ENCODE measurements at places on chromosomes 3 and 15. TPM values are rescaled to one million over a fixed set of nuclear protein-coding genes. Genes with fewer than 3 reads are reported as not detected.

MYO1E gene
- total RNA-seq: 212 TPM

KLHL25 gene
- 3.5 TPM for total RNA-seq

ACAD11 gene
- 18.3 TPM for total RNA-seq

SCAANT1 gene
- total RNA-seq: not detected

SMCO1 gene
- not detected for total RNA-seq

UBAP1L gene
- total RNA-seq: 0.20 TPM

LXN gene
- 50.4 TPM for total RNA-seq

A4GNT gene
- not detected for total RNA-seq

CELSR3 gene
- total RNA-seq: 0.39 TPM

TMCO5A gene
- not detected for total RNA-seq

MAGEL2 gene
- not detected for total RNA-seq

MORC1 gene
- not detected for total RNA-seq

ROBO2 gene
- total RNA-seq: 0.13 TPM

SLC25A36 gene
- 32.2 TPM for total RNA-seq

EPHB3 gene
- not detected for total RNA-seq

SH2D7 gene
- not detected for total RNA-seq

SNURF gene
- 8.0 TPM for total RNA-seq

GPX1 gene
- total RNA-seq: 1,104 TPM

CDHR4 gene
- total RNA-seq: not detected

ECE2 gene
- total RNA-seq: not detected

GHSR gene
- not detected for total RNA-seq

DNAH12 gene
- total RNA-seq: under 0.01 TPM

BNC1 gene
- total RNA-seq: 1.5 TPM

ADAMTS9 gene
- 51.8 TPM for total RNA-seq

SLC35G2 gene
- 16.1 TPM for total RNA-seq

All from mammary microvascular endothelial cell (primary cell).